ENCODE measurements at places on chromosomes 2 and 18. TPM values are rescaled to one million over a fixed set of nuclear protein-coding genes. Genes with fewer than 3 reads are reported as not detected.

DLX1 gene
- total RNA-seq = not detected

ASAP2 gene
- total RNA-seq = 27.3 TPM

RAB17 gene
- 37.9 TPM for total RNA-seq

MRPL30 gene
- total RNA-seq = 19.7 TPM

LIMS4 gene
- total RNA-seq = 1.6 TPM

DNA sequence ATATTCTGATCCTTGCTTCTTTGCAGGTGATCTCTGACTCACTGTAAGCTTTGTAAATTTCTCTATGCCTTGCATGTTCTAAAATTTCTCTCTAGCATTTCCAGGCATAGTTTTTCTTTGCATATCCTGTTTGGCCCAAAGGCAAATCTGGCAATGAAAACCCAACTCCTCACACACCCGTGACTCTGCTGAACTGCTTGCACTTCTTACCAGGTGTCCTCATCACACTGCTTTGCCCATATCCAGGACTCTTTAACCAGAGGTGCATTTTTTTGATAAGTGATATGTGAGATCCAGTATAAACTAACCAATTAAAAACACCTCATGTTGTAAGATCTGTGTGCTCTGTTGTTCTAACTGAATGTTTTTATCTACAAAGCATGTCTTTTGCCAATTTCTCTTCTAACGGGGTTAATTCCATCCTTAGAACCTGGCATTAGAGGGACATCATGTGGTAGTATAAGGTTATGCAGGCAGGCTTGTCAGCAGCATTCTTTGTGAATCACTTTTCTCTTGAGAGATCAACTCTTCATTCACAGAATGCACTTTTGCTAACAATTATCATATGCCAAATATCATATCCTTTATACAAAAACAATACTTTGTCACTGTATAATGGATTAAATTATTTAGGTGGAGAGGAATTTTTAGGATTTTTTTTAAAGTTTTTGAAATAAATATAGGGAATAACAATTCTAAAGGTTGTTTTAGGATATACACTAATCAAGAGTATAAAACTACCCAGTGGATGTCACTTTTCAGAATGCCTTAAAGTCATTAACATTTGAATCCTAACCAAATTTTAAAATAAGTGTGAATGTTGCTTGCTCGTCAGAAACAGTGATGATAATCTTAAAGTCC lies 20.8 kb upstream of the TMX3 start:
- no peak for DNase-seq
- H3K27me3 ChIP-seq = no peaks in the 10 kb centered on the region
- H3K36me3 ChIP-seq = no peaks in the 10 kb centered on the region
- no peaks in the 10 kb centered on the region for H3K4me1 ChIP-seq
- H3K4me3 ChIP-seq = no peak overlapping the region
- no peak overlapping the region for H3K27ac ChIP-seq

DNA sequence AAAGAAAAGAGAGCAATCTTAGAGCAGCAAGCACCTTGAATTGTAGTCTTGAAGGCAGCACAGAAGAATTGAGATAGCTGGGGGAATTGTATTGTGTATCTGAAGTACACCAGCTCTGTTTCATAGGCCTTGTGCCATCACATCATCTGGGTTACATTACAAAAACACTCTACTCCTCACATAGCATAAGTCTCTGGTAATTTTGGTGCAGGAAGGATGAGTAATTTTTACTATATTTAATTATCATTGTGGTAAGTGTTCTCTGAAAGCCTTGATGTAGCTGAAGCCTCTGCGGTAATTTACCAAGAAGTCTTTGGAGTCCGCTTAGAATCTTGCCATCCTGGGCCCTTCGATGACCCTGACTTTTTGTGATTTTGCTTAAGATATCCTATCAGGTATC lies 291.1 kb downstream of the ARHGAP15 start:
- no peaks in the 10 kb centered on the region for H3K36me3 ChIP-seq
- H3K4me3 ChIP-seq = no peak overlapping the region
- H3K27ac ChIP-seq = no peak overlapping the region
- no peaks in the 10 kb centered on the region for H3K4me1 ChIP-seq

- H3K4me1 ChIP-seq = no peaks in the 10 kb centered on the region
- H3K27me3 ChIP-seq = no peaks in the 10 kb centered on the region
- no peak overlapping the region for H3K4me3 ChIP-seq
These were observed 129.3 kb downstream of the EXOC6B start for GRCh38 chr2:72696559-72696958.

DNA sequence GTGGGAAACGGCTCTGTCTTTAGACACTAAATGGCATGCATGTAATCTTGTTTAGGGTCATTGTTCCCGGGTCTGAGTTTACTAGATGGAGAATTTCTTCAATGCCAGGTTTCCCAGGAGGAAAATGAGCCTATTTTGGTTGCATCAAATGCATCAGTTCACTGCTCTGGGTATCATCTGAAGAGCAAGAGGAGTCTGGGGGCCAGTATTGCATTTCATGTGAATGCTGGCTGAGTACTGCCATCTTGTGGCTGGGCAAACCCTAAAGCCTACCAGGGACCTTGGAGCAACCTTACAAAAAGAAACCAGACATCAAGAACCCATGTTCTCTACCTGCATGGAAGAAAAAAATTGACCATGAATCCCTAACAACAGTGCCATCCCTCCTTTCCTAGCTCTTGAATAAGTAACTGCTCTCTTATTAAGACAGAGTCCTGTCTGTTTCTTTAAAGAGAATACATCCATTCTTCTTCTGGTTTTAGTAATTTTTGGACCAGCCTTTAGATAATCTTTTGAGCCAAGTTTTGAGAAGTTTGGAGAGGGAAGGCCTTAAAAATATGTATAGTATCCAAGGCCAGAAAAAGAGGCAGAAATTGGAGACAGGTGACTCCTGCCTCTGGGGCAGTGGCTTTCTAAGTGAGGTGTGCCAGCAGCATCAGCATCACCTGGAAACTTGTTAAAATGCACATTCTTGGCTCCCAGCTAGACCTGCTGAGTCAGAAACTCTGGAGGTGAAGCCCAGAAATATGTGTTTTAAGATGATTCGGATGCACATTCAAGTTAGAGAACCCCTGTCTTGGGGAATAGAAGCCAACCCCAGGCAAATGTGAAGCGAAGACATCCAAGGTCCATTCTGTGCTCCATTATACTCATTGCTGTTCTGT lies 261.0 kb upstream of the CXCR4 start:
- H3K4me3 ChIP-seq = no peak overlapping the region
- DNase-seq = peak; percentile 12
- no peak overlapping the region for H3K27ac ChIP-seq
- no peaks in the 10 kb centered on the region for H3K36me3 ChIP-seq

GRCh38 chr18:23038712-23039111 lies 96.6 kb upstream of the CABLES1 start:
- no peak overlapping the region for H3K4me3 ChIP-seq
- H3K27ac ChIP-seq = no peak overlapping the region
- H3K36me3 ChIP-seq = no peaks in the 10 kb centered on the region

DNA sequence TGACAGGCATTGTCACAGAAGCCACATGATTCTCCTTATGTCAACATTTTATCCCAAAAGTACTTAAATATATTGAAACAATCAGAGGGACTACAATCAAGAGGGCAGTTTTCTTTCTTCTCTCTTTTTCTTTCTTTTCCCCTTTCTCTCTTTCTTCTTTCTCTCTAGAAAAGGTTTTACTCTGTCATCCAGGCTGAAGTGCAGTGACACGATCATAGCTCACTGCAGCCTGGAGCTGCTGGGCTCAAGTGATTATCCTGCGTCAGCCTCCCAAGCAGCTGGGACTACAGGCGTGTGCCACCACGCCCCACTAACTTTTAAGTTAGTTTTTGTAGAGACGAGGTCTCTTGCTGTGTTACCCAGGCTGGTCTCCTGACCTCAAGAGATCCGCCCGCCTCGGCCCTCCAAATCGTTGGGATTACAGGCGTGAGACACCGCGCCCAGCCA lies 1.0 kb upstream of the PRKD3 start:
- peak overlapping the region; percentile 71 for H3K27ac ChIP-seq
- no peak overlapping the region for H3K4me3 ChIP-seq
- H3K4me1 ChIP-seq = peaks cover 52% of the 10 kb centered on the region
- no peaks in the 10 kb centered on the region for H3K36me3 ChIP-seq

DNA sequence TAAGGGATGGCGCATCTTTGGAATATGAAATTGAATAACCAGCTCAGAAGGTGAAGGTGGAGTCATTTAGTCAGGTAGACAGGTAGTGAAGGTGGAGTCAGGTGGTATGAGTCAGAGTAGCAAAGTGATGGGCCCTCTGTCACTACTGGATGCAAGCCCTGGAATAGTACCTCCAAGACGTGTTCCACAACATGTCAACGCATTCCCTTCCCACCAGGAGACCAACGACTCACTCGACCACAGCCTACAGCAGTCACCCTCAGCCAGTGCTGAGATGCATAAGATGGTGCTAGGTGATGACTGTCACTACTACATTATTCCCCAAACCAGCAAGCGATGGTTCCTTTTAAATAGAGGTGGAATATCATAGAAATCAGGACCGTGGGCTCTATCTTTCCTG lies 6.8 kb downstream of the CPLX4 start:
- DNase-seq = no peak
- no peak overlapping the region for H3K27ac ChIP-seq
- H3K36me3 ChIP-seq = no peaks in the 10 kb centered on the region
- no peaks in the 10 kb centered on the region for H3K4me1 ChIP-seq

- peaks cover 2% of the 10 kb centered on the region for H3K4me1 ChIP-seq
- DNase-seq = no peak
- no peaks in the 10 kb centered on the region for H3K27me3 ChIP-seq
- H3K36me3 ChIP-seq = no peaks in the 10 kb centered on the region
These were observed 290.7 kb downstream of the CYP26B1 start for GRCh38 chr2:71856773-71857525.

GRCh38 chr2:225662101-225662500 lies 262.6 kb downstream of the NYAP2 start:
- H3K27ac ChIP-seq = no peak overlapping the region
- H3K36me3 ChIP-seq = no peaks in the 10 kb centered on the region
- no peaks in the 10 kb centered on the region for H3K27me3 ChIP-seq

GRCh38 chr18:23932385-23933067 lies 82.0 kb upstream of the TTC39C start:
- no peak overlapping the region for H3K27ac ChIP-seq
- no peaks in the 10 kb centered on the region for H3K27me3 ChIP-seq
- H3K36me3 ChIP-seq = no peaks in the 10 kb centered on the region
- H3K4me1 ChIP-seq = no peaks in the 10 kb centered on the region

DNA sequence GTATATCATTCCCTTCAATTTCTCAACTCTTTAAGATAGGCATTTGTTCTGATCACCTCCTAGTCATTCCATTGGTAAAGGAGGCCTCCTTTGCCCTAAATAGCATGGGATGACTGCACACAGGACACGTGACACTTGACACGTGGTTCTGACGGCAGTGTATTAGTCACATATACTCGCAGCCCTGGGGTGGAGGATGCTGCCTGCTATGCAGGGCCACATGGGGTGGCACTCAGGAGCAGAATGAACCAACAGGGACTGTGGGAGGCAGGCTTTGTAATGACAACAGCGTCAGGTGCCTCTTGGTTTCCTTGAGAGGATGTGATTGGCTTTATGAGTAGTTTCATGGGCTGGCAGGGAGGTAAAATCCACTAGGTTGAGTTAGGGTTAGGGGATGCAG lies 9.3 kb upstream of the KCNS3 start:
- no peak overlapping the region for H3K4me3 ChIP-seq
- H3K4me1 ChIP-seq = no peaks in the 10 kb centered on the region
- no peak overlapping the region for H3K27ac ChIP-seq

- H3K27ac ChIP-seq = no peak overlapping the region
- DNase-seq = no peak
- H3K4me3 ChIP-seq = no peak overlapping the region
- no peaks in the 10 kb centered on the region for H3K4me1 ChIP-seq
These were observed 1334.4 kb upstream of the CELF4 start for GRCh38 chr18:38900031-38900430.

GRCh38 chr2:45168711-45169338 lies 159.6 kb upstream of the SIX2 start:
- H3K4me1 ChIP-seq = peaks cover 17% of the 10 kb centered on the region
- peak; percentile 13 for DNase-seq
- H3K4me3 ChIP-seq = peak overlapping the region; percentile 22
- H3K27me3 ChIP-seq = peaks cover 69% of the 10 kb centered on the region

- H3K27ac ChIP-seq = no peak overlapping the region
- no peak for DNase-seq
- no peaks in the 10 kb centered on the region for H3K27me3 ChIP-seq
- H3K4me1 ChIP-seq = peaks cover 5% of the 10 kb centered on the region
- H3K36me3 ChIP-seq = no peaks in the 10 kb centered on the region
- H3K4me3 ChIP-seq = no peak overlapping the region
These were observed 81.9 kb upstream of the CHRNA1 start for GRCh38 chr2:174846218-174846617.

DNA sequence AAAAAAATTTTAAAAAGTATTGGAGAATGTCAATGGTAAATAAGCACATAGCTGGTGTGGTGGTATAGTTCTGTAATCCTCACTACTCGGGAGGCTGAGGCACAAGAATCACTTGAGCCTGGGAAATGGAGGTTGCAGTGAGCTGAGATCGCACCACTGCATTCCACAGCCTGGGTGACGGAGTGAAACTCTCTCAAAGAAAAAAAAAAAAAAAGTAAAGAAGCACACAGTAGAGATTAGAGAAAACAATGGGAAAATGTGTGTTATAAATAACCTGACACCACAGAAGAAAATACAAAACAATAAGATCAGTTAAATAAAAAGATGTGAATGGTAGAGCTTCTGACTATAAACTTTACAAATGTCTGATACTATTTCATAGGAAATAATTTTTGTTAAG lies 163.7 kb upstream of the WDSUB1 start:
- no peak overlapping the region for H3K27ac ChIP-seq
- peaks cover 27% of the 10 kb centered on the region for H3K36me3 ChIP-seq
- no peaks in the 10 kb centered on the region for H3K27me3 ChIP-seq

DNA sequence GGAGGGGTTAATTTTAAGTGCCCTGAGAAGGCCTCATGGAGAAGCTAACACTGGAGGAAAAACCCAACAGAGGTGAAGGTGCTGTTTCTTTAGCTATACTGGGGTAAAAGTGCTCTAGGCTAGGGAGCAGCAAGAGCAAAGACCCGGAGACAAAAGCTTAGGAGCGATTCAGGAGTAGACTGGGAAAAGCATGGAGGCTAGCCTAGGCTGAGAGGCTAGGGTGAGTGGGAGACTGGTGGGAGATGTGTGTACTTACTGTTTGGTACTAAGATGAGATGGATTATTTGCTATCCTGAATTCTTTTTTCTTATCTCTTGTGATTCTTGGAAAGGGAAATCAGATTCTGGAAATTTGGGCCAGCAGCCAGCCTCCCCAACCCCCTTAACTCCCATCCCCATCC lies 2.0 kb downstream of the GIGYF2 start:
- no peaks in the 10 kb centered on the region for H3K27me3 ChIP-seq
- H3K4me1 ChIP-seq = peaks cover 24% of the 10 kb centered on the region
- no peak for DNase-seq
- H3K36me3 ChIP-seq = no peaks in the 10 kb centered on the region
- H3K4me3 ChIP-seq = no peak overlapping the region
- no peak overlapping the region for H3K27ac ChIP-seq

- H3K36me3 ChIP-seq = no peaks in the 10 kb centered on the region
- no peak overlapping the region for H3K4me3 ChIP-seq
- no peak overlapping the region for H3K27ac ChIP-seq
These were observed 71.1 kb upstream of the HK2 start for GRCh38 chr2:74762789-74763188.

All from left lung (tissue), 14 donors.